ENCODE measurements at places on chromosomes 7 and 10. TPM values are rescaled to one million over a fixed set of nuclear protein-coding genes. Genes with fewer than 3 reads are reported as not detected.

MPP7 gene
- total RNA-seq: 2.2 TPM

NKX1-2 gene
- total RNA-seq: not detected

LRRTM3 gene
- not detected for total RNA-seq

ASIC3 gene
- 0.44 TPM for total RNA-seq

MYO3A gene
- total RNA-seq: not detected

ANKRD26 gene
- 9.7 TPM for total RNA-seq

TRDMT1 gene
- 7.8 TPM for total RNA-seq

SLC26A5 gene
- not detected for total RNA-seq

SPDYE5 gene
- total RNA-seq: not detected

TPK1 gene
- total RNA-seq: 9.7 TPM

FGFBP3 gene
- 0.88 TPM for total RNA-seq

C10orf105 gene
- not detected for total RNA-seq

DIP2C gene
- 64.0 TPM for total RNA-seq
